HCEC 1CT (cell line): ENCODE measurements at places on chromosomes 1 and 21.

- DNase-seq: peak; percentile 8
Observed at GRCh38 chr21:45517249-45518065, 24.8 kb downstream of the SLC19A1 start.

DNA sequence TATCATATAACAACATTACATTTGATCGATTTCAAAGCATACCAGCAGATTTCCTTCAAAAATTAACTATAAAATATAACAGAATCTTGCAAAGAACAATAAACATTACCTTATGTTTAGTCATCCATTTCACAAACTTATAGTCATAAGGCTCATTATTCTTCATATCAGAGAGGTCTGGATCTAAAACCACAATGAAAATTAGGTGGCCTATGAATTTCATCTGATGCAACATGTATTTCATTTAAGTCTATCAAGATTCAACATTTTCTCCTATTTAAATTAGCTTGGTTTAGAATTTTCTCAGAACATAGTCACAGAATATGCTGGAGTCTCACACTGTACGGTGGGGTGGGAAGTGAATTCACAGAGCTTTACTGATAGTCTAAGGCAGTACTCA is 49.2 kb downstream of the KYAT3 start:
- DNase-seq: peak; percentile 29

GRCh38 chr21:8989261-8989711 is 1532.1 kb upstream of the TPTE start:
- no peak for DNase-seq

- peak; percentile 29 for DNase-seq
Observed at GRCh38 chr1:179177182-179177581, 52.3 kb downstream of the ABL2 start.

DNA sequence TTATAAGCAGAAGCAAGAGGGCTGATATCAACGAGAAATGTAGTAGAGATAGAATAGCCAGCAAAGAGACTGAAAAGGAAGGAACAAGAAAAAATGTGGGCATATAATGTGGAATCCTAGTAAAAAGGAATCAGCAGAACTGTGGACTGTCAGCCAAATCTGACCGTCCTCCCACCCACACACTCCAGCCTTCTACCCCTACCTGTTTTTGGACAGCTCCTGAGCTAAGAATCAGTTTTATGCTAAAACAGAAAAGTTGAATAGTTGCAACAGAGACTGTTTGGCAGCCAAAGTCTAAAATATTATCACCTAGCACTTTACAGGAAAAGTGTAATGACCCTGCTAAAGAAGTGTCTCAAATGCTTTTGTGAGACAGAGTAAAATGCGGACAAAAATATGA is 533.3 kb upstream of the CXADR start:
- DNase-seq: no peak

DNA sequence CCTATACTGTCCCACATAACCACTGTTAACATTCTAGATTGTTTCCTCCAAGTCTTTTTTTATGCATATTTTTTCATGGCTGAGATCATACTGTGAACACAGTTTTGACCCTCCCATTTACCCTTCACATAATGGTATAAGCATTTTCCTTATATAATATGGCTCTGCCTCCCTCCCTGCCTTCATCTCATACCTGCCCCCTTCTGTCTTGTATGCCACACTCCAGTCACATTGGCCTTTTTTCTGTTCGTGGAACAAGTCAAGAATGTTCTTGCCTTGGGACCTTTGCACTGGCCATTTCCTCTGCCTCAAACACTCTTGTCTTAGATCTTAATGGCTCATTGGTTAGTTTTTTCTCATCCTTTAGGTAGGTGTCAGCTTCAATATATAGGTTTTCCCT is 24.3 kb upstream of the ELAVL4 start:
- no peak for DNase-seq

GRCh38 chr1:230216896-230217295 is 149.9 kb downstream of the GALNT2 start:
- no peak for DNase-seq

GRCh38 chr1:12617901-12618660 is at the start of gene DHRS3:
Gene DHRS3, minus strand, starts transcription at chr1:12618210. Its CDS starts 862 bp downstream, at chr1:12617348.
- peak; percentile 69 for DNase-seq

DNA sequence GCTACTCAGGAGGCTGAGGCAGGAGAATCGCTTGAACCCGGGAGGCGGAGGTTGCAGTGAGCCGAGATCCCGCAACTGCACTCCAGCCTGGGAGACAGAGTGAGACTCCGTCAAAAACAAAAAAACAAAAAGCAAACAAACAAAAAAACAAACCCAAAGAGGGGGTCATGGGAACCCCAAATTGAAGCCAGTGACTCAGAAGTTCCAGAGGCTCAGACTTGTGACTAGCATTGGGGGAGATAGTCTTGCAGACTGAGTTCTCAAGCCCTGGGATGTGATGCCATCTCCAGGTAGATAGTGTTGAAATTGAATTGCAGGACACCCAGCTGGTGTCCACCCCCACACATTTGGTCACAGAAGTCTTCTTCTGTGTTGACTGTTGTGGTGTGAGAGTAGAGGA is 24.9 kb upstream of the ENO1 start:
- peak; percentile 69 for DNase-seq

DNA sequence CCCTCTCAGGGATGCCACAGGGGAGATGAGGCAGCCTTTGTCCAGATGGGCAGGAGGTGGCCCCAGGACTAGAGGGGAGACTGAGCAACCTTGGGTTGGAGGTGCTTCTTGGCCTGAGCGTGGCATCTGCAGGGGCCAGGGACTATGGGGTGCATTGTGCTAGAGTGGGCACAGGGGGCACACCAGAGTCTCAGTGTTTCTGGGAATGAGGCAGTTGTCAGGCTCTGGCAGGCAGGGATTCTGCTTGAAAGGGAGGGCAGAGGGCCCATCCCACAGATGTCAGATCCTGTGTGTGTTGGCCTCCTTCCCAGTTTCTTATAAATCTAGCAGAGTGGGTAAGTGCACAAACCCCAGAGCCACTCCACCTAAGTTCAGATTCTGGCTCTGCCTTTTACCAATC is 13.7 kb downstream of the LGR6 start:
- peak; percentile 29 for DNase-seq

- peak; percentile 41 for DNase-seq
Observed at GRCh38 chr1:40711465-40712404, 20.2 kb downstream of the NFYC start.

- DNase-seq: no peak
Observed at GRCh38 chr1:230866171-230867070, 1.9 kb downstream of the C1orf198 start.

- DNase-seq: peak; percentile 89
Observed at GRCh38 chr21:38965910-38966504, 160.3 kb downstream of the ETS2 start.

- DNase-seq: peak; percentile 27
Observed at GRCh38 chr1:20727746-20728316, 4.7 kb downstream of the SH2D5 start.

GRCh38 chr1:167658574-167659328 is 28.7 kb downstream of the RCSD1 start:
- peak; percentile 13 for DNase-seq

- DNase-seq: no peak
Observed at GRCh38 chr1:38452246-38452645, 405.7 kb upstream of the POU3F1 start.

GRCh38 chr1:216332462-216332861 is 90.8 kb downstream of the USH2A start:
- DNase-seq: no peak

GRCh38 chr1:54230507-54231339 is 30.8 kb downstream of the MRPL37 start:
- no peak for DNase-seq

DNA sequence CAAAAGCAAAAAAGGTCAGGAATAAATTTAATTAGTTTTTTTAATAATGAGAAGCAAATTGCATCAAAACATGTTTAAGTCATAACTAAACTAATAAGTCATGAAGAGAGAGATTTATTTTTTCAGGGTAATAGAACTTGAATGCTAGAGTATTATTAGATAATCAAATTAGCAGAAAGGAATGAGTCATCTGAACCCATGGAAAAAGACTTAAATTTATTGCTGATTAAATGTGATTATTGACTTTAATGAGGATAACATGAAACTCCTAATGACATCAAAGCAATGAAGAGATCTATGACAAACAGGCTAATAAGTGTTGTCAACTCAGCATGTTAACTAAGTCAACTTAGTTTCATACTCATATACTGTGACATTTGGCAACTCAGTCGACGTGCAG is 264.2 kb downstream of the USP25 start:
- DNase-seq: no peak

GRCh38 chr1:24871306-24871901 is 58.7 kb downstream of the RUNX3 start:
- DNase-seq: no peak

DNA sequence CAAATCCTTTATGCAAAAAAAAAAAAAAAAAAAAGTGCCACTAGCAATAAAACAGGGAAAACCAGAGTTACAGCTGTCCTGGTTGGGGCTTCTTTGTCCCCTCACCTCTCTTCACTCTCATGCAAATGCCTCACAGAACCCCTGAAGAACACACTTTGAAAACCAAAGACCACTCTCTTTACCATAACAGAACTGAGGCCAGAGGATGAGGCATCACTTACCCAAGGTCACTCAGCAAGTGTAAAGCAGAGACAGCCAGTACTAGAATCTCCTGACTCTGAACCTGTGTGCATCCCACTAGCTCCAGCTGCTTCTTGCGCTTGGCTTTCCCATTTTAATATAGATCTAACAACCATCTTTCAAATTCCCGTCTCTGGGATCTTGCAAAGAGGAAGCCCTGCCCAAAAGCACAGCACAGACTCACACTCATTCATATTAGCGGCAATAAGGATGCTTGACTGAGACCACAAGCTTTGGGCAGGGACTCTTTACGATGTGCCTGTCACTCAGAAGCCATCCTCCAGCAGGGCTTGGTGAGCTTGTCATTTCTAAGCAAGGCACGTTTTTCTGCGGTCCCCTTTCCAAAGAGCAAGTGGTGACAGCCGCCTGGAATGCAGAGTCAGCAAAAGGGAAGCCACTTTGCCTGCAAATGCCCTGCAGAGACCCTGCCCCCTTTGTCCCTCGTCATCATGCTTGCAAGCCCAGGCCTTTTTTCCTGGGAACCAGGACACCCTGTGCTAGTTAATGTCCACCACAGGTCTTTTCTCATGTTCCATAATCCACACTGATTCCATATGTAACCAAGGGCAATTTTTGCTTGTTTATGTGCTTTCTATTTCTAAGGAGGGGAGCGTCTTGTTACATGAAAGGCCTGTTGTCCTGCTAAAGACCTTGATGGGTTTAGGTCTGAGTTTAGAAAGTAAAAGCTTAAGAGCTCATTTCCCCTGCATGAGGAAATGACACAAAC is 76.5 kb upstream of the NFIA start:
- no peak for DNase-seq

GRCh38 chr1:203295796-203296195 is 9.5 kb upstream of the BTG2 start:
- DNase-seq: no peak

DNA sequence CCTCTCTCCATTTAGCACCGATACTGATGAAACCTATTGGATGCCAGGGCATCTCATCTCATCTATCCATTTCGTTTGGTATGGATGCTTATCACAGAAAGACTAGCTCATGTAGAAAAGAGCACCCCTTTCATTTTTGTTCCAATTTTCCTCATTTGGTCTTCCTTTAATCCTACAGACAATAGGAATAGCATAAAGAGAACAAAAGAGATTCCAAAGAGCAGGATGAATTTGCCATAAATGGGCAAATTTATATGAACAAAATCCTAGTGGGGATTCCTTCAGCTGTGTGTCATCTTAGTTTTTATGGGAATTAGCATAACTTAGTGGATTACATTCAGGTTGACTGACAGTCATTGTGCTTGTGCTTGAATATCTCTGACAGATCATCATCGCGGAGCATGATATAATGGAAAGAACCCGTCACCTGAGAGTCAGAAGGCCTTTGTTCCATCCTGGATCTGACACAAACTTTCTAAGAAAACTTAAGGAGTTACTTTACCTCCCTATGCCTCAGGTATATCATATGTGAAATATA is 777.5 kb upstream of the ADGRL2 start:
- DNase-seq: no peak

DNA sequence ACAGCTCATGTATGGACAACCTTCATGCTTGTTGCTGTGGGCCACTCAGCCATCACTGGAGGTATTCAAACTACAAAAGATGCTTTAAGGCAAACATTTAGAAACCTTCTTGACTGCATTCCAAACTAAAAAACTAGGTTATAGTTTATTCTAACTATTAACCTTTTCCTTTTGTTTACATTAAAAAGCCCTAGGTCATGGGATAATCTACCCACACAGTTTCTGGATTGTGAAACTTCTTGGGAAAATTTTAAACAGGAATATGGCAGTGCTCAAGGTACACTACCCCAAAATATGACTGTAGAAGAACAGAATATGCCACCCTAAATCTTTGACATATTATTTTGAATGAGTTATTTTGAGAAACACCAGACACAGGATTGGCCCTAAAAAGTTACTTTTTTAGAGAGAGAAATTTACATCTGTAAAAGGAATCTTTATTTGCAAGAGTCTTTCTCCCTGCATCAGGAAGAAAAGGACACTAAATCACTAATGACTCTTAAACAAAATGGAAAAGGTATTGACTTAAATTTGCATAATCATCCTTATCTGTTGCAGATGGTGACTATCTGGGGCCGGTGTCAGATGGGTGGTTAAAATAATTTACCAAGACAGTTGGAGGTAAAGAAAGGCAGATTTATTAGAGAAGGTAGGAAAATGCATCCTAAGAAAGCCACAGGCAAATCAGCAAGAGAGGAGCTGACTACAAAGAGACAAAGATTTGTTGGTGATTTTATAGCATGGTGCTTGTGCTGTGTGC is 25.1 kb upstream of the NUF2 start:
- DNase-seq: peak; percentile 23

DNA sequence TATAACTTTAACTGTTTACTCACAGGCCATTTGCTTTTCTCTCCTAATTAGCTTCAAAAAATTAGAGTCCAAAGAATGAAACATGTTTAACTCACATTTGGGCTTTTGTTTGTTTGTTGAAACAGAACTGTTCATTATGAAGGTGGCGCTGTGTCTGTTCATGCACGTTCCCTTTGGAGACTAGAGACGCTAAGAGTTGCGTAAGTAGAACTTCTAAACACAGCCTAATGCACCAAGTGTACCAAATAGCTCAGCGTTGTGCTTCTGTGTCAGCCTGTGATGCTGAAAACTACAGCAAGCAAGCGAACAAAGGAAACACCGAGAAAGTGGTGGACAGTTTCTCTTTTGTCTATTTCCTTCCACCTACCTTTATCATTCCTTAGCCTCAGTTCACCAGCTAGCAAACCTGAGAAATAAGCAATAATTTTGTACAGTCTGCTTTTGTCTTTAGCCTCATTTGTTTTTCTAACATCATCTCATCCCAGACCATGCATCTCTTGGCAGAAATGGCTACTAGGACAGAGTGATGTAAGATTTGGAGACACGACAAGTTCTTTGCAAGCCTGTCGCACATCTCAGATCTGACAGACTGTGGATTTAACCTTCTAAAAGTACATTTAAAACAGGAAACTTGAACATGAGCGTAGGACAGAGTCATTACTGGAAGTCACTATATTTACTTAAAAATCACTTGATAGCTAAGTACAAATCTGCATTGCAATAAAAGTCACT is 375.1 kb downstream of the RYR2 start:
- DNase-seq: no peak

- peak; percentile 63 for DNase-seq
Observed at GRCh38 chr1:235417086-235417697, 50.0 kb downstream of the TBCE start.
